ENCODE measurements at places on chromosomes 6 and 20. TPM values are rescaled to one million over a fixed set of nuclear protein-coding genes. Genes with fewer than 3 reads are reported as not detected.

TGM3 gene
- total RNA-seq: not detected

BHLHE23 gene
- not detected for total RNA-seq

HLA-DMB gene
- 129 TPM for total RNA-seq

- peak overlapping the region; percentile 18 for H3K27ac ChIP-seq
Observed at GRCh38 chr20:3839328-3839727, 7.3 kb upstream of the MAVS start.

DNA sequence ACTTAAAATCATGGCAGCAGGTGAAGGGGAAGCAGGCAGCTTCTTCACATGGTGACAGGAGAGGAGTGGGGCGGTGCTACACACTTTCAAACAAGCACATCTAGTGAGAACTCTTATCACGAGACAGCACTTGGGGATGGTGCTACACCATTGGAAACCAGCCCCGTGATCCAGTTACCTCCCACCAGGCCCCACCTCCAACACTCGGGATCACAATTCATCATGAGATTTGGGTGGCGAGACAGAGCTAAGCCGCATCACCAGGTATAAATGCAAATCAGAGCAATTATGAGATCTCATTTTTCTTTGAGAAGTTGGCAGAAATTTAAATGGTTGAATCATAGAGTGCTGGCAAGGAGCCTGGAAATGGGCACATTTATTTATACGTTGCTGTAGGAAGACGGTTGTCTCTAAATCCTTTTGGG lies 31.4 kb downstream of the IGF2R start:
- peaks cover 10% of the 10 kb centered on the region for H3K4me1 ChIP-seq
- no peak overlapping the region for H3K4me3 ChIP-seq
- no peaks in the 10 kb centered on the region for H3K27me3 ChIP-seq
- peaks cover 55% of the 10 kb centered on the region for H3K36me3 ChIP-seq
- no peak for DNase-seq
- no peak overlapping the region for H3K27ac ChIP-seq

DNA sequence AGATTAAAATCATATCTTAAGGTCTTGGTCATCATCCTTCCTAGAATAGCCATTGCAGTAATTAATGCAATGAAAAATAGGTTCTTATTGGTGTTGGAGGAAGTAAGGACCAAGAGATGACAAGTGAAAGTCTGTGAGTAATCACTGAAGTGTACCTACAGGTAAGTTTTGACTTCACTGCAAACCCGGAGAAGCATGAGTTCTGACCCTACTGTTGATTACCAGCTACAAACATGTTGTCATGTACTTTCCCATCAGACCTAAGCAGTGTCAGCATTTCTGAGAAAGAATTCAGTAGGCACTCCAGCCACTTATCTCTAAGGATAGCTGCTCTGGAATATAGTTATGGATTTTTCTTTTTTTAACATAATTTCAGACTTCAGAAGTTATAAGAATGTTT lies 280.9 kb downstream of the ZFAND3 start:
- no peak overlapping the region for H3K27ac ChIP-seq
- peaks cover 10% of the 10 kb centered on the region for H3K36me3 ChIP-seq
- no peak for DNase-seq
- H3K4me1 ChIP-seq: no peaks in the 10 kb centered on the region

WFDC2 gene
- not detected for total RNA-seq

DNA sequence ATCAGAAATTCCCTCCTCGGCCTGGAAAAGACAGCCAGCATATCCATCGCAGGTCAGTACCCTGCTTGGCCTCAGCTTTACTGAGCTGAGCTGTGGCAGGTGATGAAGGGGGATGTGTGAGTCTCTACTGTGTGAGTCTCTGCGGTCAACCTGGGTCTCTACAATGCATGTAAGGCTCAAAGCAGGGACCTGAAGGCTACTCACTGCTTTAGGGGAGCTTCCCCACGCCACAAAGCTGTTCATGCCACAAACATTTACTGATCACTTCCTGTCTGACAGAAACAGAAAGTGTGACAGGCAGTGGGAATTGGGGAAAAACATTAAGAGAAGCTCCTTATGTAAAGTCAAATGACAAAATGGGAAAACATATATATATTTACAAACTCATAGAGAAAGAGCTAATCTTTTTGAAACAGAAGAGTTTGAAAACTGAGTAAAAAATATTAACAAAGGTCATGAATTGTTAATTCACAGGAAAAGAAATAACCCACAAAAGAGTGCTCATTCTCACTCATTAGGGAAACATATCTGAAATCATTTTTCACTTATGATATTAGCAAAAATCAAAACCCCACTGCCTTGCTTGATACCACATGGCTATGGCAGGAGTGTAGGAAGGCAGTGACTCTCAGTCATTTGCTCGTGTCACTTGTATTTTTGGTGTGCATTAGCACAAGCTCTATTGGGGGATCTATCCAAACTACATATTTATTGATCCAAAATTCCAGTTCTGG lies 5.8 kb downstream of the BTN3A3 start:
- H3K27me3 ChIP-seq: no peaks in the 10 kb centered on the region
- peaks cover 52% of the 10 kb centered on the region for H3K4me1 ChIP-seq
- H3K27ac ChIP-seq: peak overlapping the region; percentile 63
- H3K36me3 ChIP-seq: peaks cover 38% of the 10 kb centered on the region

GDAP1L1 gene
- not detected for total RNA-seq

DNA sequence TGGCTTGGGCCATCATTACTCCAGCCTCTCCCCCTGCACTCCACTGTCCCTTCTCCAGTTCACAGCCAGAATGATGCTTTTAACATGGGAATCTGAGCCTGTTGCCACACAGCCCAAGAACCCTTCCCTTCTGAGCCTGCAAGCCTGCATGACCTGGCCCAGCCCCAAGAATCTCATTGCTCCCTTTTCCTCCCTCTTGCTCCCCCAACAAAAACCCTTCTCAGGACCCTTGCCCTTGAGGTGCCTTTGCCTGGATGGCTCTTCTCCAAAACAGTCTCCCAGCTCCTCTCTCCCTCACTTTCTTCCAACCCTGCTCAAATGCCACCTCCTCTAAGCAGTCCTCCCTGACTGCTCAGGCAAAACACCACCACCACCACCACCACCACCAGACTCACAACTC lies 157.2 kb downstream of the ANKRD60 start:
- H3K27me3 ChIP-seq: peaks cover 11% of the 10 kb centered on the region
- peaks cover 10% of the 10 kb centered on the region for H3K4me1 ChIP-seq
- no peaks in the 10 kb centered on the region for H3K36me3 ChIP-seq
- peak; percentile 37 for DNase-seq

DNA sequence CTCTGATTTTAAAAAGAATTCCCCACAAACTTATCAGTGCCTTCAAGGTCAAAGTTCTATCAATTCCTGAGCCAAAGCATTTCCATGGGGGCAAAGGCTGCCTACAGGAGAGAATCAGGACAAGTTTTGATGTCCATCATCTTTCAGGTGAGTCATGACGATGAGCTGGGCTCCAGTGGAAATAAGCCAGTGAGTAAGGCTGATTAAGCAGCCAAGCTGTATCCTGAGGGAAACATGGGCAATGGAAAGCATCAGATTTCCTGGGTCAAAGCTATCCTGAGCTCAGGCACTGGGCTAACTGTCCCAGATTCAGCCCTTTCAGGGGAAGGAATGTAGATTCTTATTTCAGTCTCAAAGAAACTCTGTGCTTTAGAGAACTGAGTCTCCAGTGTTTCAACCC lies 377.4 kb downstream of the CD109 start:
- H3K36me3 ChIP-seq: no peaks in the 10 kb centered on the region
- H3K4me1 ChIP-seq: no peaks in the 10 kb centered on the region
- H3K4me3 ChIP-seq: no peak overlapping the region
- no peak overlapping the region for H3K27ac ChIP-seq

- no peaks in the 10 kb centered on the region for H3K27me3 ChIP-seq
- H3K36me3 ChIP-seq: no peaks in the 10 kb centered on the region
- peaks cover 20% of the 10 kb centered on the region for H3K4me1 ChIP-seq
Observed at GRCh38 chr20:35226126-35226883, at the start of gene MMP24. Gene MMP24 (plus strand): TSS chr20:35226690. CDS start chr20:35226739, 49 bp downstream.

DNA sequence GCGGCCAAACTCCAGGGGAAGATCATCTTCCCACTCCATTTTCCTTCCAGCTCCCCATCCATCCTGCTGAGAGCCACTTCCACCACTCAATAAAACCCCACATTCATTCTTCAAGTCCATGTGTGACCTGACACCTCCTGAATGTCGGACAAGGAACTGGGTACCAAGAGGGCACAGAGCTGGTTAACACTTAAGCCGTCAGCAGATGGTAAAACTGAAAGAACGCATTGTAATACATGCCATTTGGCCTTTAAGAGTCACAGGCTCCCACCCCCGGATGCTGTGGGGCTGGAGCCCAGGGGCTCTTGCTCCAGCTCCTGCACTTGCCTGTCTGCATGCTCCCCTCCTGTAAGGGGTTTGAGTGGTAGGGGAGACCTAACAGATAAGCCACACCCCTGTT lies 753.9 kb downstream of the COL12A1 start:
- no peak for DNase-seq
- H3K27ac ChIP-seq: no peak overlapping the region
- H3K36me3 ChIP-seq: no peaks in the 10 kb centered on the region
- H3K4me3 ChIP-seq: no peak overlapping the region
- no peaks in the 10 kb centered on the region for H3K27me3 ChIP-seq
- H3K4me1 ChIP-seq: no peaks in the 10 kb centered on the region

DNA sequence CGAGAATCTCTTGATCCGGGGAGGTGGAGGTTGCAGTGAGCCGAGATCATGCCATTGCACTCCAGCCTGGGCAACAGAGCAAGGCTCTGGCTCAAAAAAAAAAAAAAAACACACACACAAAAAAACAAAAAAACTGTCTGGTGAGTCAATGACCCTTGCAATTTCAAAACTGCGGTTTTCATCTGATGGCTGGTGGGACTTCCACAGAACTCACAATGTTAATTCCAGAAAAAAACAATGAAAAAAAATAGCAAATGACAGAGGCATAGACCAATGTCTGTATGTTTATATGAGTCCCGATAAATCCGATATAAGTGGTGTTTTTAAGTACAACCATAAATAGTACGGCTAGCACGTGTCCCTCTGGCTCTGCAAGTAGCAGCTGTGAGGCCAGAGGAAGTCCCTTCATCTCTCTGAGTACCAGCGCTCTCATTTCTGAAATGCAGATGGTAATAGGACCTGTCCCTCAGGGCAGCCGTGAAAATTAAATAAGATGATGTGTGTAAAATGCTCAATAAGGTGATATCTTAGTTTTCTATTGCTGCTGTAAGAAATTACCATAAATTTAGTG lies 21.9 kb upstream of the PTPN1 start:
- no peak overlapping the region for H3K27ac ChIP-seq
- H3K4me3 ChIP-seq: no peak overlapping the region
- H3K27me3 ChIP-seq: no peaks in the 10 kb centered on the region
- peaks cover 10% of the 10 kb centered on the region for H3K4me1 ChIP-seq
- H3K36me3 ChIP-seq: no peaks in the 10 kb centered on the region

GRCh38 chr6:166461821-166462460 lies 79.2 kb upstream of the MPC1 start:
- H3K27ac ChIP-seq: no peak overlapping the region
- DNase-seq: peak; percentile 73
- H3K4me3 ChIP-seq: no peak overlapping the region
- peaks cover 24% of the 10 kb centered on the region for H3K36me3 ChIP-seq

SLC35F1 gene
- total RNA-seq: 1.4 TPM

DNA sequence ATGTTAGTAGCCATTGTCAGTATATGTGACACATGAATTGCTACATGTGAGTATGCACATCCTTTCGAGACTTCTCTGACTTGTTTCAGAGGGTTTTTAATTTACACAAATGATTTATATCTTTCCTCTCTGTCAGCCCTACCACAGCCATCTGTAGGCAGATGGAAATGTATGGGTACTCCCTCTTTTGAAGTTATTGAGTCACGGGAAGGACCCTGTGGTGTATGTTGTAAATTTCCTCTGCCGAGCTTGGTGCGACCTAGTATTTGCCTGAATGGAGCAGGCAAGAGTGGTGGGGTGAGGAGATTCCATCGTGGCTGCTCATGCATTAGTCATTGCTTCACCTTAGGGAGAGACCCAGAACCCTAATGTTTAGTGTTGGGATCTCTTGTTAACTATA lies 171.9 kb downstream of the JARID2 start:
- H3K27me3 ChIP-seq: no peaks in the 10 kb centered on the region
- peaks cover 20% of the 10 kb centered on the region for H3K4me1 ChIP-seq
- no peak for DNase-seq

DNA sequence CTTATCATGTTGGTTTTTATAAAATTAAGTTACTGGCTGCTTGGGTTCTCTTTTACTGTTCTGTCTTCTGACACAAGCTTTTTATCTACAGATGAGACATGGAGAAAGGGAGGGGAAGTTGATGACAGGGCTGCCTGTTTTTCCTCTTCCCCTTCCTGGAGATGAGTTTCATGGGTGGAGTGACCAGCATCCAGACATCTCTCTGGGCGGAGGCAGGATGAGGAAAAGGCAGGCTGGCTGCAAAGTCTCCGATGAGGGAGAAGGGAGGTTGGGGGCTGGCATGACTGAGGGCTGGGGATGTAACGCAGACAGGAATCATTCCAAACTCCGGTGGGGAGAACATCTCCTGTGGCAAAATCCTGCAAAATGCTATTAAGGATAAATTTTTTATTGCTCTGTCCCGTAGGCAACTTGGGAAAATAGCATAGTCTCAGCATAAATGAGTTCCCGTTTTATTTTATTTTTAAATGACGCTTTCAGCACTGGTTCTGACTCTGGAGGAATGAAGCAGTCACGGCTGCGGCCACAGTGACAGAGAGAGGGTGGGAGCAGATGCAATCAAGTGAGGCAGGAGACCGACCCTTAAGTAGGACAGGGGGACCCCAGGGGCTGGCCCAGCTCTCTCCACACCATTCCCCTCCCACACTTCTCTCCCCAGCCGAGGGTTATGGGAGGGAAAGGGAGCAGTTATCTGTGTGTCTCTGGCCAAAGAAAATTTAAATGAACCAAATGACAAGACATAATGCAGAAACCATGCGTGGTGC lies 108.8 kb upstream of the PMEPA1 start:
- no peak overlapping the region for H3K4me3 ChIP-seq
- no peak for DNase-seq
- H3K27ac ChIP-seq: no peak overlapping the region
- no peaks in the 10 kb centered on the region for H3K4me1 ChIP-seq
- H3K27me3 ChIP-seq: no peaks in the 10 kb centered on the region
- H3K36me3 ChIP-seq: no peaks in the 10 kb centered on the region

DNA sequence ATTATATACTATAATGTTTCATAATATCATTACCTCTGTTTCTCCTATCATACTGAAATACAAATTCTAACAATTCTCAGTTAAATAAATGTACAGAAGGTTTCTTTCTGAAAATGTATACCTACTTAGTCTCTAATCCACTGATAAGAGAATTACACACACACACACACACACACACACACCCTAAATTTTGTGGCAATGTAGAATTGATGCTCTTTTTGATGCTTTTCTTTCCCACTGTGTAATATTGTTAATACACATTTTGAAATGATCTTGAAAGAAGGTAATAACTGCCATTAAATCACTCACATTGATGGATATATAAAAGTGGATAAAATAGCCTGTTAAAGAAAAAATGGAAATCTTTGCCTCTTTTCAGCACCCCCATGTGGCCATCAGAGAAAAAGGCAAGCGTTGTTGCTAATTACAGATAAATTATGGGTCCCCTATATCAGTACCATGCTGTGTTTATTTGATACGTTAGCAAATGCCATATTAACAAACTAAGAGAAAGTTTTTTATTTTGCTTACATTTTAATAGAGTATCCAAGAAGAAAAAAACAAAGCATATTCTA lies 76.6 kb upstream of the VGLL2 start:
- H3K36me3 ChIP-seq: no peaks in the 10 kb centered on the region
- no peak for DNase-seq
- no peak overlapping the region for H3K4me3 ChIP-seq
- H3K27me3 ChIP-seq: no peaks in the 10 kb centered on the region

HLA-DOA gene
- 63.8 TPM for total RNA-seq

All from spleen (tissue), 13 donors.